ENCODE measurements at places on chromosomes 4 and X.

DNA sequence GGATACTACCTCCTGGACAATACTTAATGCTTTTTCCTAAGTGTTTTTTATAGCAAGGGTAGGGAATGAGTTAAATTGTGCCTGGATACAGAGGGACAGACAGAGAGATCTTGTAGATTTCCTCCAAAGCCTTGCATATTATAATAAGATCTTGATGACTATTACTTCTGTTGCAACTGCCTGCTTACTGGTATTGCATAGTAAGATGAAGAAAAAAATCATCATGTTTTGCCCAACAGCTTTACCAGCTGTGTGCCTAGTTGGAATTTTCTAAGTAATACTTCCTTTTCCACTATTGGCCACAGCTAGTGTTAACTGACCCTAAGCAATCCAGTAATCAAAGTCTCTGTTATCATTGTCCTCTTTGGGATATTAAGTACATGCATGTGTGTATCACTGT, 139.0 kb downstream of the DCK start:
- no peak for DNase-seq

DNA sequence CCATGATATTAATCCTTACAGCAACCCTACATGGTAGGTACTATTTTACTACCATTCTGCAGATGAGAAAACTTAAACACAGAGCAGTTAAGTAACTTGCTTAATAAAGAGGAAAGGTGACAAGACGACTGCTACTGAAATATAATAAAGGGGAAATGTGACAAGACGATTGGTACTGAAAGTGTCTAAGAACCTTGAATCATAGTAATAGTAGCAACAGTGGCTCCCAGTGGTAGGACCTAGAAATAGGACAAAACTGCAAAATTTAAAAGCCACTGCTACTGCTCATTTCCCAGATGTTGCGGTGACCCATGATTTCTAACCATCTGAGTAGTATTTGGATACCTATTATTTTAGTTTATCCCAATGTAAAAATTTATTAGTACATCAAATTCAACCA, 89.5 kb downstream of the TASL start:
- DNase-seq = peak; percentile 22

GRCh38 chr4:167233685-167234315, 494 bp downstream of the SPOCK3 start:
- DNase-seq = peak; percentile 41

DNA sequence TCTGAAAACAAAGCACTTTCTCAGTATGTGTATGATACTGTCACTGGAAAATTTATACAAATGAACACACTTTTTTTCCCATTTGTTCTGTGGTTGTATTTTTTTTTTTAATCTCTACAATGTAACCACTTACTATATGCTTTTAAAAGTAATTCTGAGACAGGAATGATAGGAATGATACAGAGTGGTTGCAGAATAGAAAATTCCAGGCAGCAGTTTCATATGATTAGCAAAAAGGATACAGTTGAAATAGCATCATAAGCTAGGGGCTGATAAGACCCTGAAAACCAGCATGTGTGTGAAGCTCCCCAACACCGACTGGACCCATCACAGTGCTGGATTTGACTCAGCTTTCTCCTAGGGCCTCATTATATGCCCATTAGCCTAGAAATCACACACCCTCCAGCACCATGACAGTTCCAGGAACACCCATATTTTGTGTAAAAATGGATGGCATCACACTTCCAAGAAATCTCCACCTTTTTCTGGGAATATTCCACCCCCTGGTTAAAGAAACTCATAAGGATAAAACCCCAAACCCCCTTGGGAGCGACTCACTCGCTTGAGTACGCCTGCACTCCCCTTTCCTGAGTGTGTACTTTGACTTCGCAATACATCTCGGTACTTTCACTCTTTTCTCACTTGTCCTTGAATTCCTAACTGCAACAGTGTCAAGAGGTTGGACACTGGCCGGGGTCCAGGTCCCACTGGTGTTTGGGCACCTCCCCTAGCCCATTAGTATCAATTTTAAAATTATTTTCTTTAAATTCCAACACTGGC, 77.4 kb upstream of the AGA start:
- no peak for DNase-seq
